Bone marrow (tissue), 2 donors: ENCODE measurements at places on chromosomes 11 and 22.

GRCh38 chr11:22581354-22582150 lies 44.1 kb downstream of the FANCF start:
- DNase-seq, result no peak

DNA sequence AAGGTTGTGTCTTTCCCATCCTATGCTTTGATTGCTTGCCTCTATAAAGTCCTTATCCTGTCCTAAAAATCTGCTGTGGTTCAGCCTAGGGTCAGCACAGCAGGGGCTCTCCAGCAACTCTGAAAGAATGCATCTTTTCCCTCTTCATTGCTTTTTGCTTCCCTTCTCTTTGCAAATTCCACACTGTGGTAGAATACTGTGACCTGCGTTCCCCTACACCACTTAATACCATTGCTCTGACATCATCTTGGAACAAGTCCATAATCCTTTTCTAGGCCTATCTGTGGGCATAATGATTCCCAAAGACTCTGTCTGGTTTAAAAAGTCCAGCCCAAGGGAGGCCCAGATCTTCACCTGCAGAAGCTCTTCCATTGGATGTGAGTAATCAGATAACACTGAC lies 177.7 kb downstream of the NAV2 start:
- no peak for DNase-seq

DNA sequence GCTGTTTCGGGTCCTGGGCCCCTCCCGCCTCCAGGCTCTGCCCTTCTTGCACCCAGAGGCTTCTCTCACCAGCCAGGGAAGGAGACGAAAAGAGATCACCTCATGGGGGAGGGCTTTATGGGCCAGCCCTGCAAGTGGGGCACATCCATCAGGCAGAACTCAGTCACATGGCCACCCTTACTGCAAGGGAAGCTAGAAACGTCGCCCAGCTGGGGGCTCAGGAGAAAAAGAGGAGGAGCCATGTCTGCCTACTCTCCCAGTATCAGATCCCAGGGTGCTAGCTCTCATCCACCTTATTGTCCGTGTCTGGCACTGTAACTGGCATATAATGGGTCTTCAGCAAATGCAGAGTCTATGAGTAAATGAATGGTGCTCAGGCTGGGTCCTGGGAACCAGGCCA lies 24.2 kb downstream of the MFNG start:
- DNase-seq, result no peak

GRCh38 chr11:12864316-12865156 lies 144.6 kb upstream of the RASSF10 start:
- DNase-seq, result no peak

- DNase-seq, result peak; percentile 36
Observed at GRCh38 chr22:22060200-22061084, 77.9 kb upstream of the TOP3B start.

GRCh38 chr11:113345978-113346377 lies 31.6 kb downstream of the TTC12 start:
- DNase-seq, result no peak

- DNase-seq, result no peak
Observed at GRCh38 chr11:104467404-104467803, 303.5 kb upstream of the PDGFD start.

GRCh38 chr11:77779935-77780334 lies 40.6 kb downstream of the RSF1 start:
- DNase-seq, result no peak

- no peak for DNase-seq
Observed at GRCh38 chr11:12397931-12398334, 20.6 kb downstream of the PARVA start.

GRCh38 chr11:115765803-115766239 lies 261.6 kb upstream of the CADM1 start:
- no peak for DNase-seq

- DNase-seq, result no peak
Observed at GRCh38 chr11:34540870-34541269, 27.3 kb upstream of the ELF5 start.

DNA sequence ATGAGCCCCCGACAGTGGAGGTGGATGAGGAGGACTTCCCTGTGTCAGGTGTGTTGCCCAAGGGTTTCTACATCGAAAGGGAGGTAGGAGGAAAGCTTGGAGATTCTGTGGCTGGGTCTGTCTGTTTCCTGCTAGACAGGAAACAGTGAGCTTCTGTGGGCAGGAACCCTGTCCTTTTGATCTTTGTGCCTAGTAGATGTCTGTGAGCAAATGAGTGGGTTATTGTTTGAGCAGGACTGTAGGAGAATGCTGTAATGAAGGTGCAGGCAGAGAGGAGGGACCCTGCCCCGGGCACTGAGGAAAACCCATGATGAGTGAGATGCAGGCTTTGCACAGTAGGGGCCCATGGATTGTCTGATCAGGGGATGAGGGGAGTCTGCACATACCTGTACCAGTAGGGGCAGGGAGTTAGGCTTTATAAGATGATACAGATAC lies 14.0 kb downstream of the USP35 start:
- DNase-seq, result no peak

DNA sequence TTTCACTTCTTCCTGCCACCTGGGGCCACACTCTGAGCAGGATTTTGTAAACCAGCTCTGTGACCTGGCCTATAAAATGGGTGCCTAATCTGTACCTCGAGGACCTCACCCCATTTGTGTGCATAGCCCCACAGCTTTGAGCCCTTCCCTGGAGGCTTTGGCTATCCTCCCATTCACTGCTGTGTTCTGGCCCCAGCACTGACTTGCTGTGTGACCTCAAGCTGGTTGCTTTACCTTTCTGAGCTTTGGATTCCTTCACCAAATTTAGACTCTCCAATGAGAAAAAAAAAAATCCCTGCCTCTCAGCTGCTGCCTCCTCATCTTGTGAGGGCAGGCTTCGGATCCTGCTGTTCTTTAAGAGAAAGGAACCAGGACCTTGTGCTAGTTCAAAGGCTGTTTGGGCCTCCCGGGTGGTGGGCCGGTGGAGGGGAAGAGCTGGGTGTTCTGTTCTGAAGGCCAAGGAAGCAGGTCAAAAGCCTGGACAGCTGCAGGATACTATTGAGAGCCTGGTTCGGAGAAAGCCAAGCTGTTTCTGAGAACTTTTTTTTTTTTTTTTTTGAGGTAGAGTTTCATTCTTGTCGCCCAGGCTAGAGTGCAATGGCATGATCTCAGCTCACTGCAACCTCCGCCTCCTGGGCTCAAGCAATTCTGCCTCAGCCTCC lies 1.1 kb upstream of the PYGM start:
- DNase-seq, result no peak

DNA sequence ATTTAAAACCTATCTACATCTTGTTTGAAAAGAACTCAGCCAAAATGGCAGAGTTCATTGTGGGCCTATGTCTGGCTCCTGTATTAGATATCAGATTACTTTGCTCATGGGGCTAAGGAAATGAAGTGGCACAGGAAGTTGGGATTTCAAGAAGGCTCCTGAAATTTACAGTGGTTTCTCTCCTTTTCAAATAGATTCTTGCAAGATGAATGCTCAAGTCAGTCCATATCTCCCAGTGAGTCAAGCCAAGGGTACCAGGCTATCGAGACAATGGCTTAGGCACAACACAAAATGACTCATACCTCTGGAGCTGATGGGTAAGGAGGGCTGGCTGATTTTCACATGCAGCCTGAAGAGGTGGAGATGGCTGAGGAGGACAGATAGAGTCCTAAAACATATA lies 24.1 kb upstream of the APOA1 start:
- no peak for DNase-seq

DNA sequence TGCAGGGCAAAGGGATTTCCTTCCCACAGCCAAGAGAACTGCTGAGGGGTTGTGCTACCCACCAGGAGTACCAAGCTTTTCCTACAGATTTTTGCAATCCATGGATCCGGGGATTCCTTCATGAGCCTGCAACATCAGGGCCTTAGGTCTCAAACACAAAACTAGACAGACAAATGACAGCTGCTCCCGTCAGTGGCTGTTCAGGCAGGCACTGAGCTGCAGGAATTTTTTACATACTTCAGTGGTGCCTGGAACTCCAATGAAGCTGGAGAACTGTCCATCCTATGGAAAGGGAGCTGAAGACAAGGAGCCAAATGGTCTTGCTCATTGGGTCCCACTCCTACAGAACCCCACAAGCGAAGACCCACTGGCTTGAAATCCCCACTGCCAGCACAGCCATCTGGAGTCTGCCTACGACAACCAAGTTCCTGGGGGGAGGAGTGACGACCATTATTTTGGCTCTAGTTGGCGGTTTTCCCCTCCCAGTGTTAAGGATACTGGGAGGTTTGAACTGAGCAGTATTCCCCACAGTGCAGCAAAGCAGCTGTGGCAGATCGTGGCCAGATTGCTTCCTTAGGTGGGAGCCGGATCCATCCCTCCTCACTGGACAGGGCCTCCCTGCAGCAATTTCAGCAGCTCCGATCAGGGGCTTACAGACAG lies 157.7 kb upstream of the TMEM45B start:
- DNase-seq, result no peak

- no peak for DNase-seq
Observed at GRCh38 chr11:22459048-22459447, 120.9 kb downstream of the SLC17A6 start.

DNA sequence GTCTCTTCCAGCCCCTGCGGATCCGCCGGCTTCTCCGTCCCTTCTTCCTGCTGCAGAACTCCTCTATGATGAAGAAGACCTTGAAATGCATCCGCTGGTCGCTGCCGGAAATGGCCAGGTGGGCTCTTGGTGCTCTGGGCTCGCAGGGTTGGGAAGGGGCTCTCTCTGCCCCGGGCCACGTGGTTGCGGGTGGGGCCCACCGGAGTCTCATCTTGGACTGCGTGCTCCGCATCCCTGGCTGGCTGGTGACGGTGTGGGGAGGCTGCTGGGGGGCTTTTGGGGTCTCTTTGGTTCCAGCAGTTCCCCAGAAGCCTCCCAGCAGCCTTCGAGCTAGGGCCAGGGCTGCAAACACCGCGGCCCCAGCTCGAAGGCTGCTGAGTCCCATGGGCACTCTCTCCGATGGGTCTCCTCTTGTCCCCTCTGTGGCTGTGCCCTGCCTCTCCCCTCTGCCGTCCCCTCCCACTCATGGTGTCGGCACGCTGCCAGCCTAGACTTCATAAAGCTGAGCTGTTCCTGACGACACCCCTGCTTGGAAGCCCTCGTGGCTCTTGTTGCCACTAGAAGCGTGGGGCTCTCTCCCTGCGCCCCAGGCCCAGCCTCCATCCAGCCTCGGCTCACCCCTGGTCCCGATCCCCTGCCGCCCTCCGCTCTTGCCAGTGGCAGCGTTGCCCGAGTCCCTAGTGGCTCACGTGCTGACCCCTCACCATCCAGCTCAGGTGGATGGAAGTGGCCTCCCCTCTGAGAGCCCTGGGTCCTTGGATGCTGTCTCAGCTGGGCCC lies 14.3 kb downstream of the TPCN2 start:
- DNase-seq, result no peak

DNA sequence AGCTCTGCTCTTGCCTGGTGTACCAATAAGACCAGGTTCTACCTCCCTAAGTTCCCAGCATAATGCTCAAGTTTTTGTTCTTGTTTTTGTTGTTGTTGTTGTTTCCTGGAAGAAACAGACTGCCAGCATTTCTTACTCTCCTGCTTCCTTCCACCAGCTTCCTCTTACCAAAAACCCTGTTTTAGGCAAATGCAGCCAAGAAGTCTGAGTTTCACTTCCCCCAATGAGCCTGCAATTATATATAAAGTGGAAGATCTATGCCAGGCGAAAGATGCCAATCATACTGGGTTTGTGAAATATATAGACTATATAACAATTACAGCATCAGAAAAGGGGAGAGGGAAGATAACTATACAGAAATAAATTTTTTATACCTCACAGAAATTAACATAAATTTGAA lies 931.5 kb upstream of the FAT3 start:
- no peak for DNase-seq

GRCh38 chr22:23193196-23193827 lies 13.0 kb downstream of the BCR start:
- DNase-seq, result no peak

DNA sequence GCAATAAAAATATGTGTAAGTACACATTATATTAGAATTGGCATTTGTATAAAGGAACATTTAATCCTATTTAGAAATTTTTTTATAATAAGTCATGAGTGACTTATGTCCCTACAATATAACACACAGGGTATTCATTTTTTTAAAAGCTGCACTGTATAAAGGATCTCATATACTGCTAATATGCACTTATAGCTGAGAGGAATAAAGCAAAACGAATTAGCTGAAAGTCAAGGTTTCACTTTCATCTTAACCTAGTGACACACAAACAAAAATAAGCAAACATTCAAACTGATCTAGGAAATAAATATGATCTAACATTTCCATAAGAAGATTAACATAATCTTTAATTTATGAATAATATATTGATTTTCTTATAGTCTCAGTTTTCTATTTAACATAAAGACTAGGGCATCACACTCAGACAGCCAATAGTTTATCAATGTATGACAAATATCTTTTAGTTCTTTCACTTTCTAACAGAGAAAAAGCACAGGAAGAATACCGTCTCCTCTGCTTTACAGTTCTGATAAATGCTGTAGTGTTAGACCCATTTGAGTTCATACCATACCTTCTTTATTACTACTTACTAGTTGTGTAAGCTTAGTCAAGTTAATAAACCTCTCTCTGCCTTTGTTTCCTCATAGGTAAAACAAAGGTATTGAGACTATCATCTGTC lies 42.9 kb downstream of the DCDC1 start:
- DNase-seq, result no peak

GRCh38 chr22:24053481-24054226 lies 42.5 kb downstream of the CABIN1 start:
- no peak for DNase-seq

GRCh38 chr22:21942407-21943343 lies 10.0 kb downstream of the PPM1F start:
- DNase-seq, result peak; percentile 55

DNA sequence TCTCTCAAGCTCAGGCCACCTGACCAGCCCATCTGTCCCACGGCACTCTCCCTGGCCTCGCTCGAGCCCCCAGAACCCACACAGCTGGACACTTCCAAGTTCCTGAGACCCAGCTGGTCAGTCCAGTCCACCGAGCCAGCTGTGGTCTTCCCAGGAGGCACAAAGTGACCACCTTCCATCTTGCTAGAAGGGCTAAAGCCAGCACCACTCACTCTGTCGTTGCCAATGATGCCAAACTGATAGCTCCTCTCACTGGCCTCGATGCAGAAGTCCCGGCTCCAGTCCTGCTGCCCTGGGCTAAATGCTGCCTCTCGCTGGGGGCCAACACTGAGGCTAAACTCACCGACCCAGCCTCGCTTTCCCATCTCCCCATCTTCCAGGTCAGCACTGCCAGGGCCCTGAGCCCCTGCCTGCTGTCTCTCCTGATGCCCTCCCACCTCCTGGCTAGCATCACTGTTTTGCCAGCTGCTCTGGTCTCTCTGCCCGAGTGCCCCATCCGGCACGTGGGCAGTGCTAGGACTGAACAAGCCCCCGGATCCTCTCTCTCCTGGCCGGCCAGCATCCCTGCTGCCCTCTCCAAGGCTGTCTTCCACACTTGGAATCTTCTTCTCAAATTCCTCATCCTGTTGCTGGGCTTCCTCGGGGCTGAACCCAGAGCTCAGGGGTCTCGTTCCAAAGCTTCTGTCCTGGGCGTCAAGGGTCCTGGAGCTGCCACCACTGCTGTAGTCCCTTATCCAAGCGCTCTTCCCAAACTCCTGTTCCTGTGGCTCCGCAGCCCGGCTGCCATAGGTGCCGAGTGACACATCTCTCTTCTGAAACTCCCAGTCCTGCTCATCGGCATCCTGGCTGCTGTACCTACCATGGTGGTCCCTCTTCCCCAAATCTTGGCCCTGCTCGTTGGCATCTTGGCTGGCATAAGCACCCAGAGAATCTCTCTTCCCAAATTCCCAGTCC lies 15.4 kb downstream of the TNKS1BP1 start:
- DNase-seq, result no peak
